ENCODE measurements at places on chromosomes 3 and 15.

DNA sequence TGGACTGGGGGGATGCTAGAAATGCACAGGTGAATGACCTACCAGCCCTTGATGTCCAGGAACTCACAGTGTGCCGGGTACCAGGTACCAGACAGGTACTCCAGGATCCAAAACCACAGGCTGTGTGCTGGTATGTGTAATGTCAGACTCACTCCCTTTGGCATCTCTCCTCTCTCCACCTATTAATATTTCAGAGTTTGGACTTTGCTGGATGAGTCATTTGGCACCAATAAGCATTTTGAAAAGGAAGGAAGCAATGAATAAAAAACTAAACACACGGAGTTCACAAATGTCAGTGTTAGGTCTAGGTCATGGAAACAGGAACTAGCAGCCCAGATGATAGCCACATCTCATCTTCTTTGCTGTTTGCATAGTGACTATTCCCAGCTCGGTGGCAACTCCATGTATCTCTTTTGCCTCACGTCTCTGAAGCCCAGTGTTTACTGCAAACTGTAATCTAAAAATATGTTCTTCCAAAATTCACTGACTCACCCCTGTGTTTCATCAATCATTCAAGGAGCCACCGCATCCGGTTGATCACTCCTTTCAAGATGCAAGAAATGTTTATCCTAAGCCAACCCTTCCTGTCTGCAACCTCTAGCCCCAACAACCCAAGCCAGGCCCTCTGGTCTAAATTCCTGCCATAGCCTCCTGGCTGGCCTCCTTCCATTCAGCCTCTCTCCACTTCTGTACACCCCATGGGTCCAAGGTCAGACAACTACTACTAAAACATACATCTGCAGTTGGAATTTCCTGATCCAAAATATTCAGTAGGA lies 8.4 kb downstream of the ITGB5 start:
- DNase-seq: no peak

- DNase-seq: peak; percentile 19
Measured at GRCh38 chr15:44066211-44066827, 128.8 kb downstream of the FRMD5 start.

DNA sequence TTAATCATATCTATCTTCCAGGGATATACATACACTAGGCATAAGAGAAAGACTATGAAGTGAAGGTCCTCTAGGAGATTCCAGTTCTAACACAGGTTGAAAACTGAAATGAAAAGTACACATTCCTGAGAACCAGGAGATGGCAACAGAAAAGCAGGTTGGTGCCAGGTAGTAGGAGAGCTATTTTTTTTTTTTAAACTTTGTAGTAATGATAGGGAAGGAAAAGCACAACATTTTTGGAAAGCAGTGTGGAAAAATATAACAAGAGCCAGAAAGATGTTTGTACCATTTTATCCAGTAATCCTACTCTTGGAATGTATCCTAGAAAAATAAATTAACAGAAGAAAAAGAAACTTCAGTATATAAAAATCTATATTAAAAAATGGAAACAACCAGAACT lies 189.9 kb downstream of the DTWD1 start:
- DNase-seq: no peak

DNA sequence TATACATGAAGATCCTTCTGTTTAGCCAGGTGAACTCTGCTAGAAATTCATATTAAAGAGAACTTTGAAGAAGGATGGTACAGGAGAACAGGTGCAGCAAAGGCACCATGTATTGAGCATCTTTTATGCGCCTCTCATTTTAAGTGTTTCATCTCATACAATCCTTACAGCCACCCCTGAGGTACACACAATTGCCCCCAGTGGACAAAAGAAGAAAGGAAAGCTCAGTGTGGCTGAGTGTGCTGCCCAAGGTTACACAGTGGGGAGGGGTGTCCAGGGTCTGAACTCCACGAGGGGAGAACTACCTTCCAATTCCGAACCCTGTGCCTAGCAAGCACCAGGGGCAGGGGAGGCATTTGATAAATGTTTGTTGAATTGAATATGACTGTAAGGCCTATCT lies 98.6 kb downstream of the MECOM start:
- peak; percentile 6 for DNase-seq

DNA sequence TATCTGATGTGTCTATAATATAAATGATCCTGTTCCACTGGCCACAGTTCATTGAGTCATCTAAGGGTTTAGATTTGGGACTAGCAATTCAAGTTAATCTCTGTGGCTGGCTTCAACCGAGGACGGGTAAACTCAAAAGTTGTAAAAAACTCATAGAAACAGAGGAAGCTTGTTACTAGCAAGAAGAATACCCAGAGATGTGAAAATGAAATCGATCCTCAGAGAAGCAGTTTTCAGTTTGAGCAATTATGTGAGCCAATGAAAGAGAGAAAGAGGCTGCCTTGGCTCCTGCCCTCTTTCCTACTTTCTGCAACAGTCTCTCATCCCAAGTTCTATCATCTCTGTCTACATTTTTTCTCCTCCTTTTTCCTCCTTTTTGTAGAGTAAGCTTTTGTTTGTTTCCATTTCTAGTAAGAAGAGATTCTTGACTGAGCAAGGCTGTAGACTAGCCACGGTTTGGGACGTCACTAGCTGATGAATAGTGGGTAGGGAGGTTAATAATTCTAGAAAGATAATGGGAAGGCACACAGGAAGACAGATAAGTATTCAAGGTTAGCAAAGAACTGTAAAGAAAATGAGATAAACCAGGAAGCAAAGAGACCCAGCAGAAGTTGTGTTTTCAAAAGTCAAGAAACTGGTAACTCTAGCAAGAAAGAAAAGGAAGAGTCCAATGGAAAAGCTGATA lies 298.9 kb upstream of the NR2F2 start:
- DNase-seq: no peak

GRCh38 chr3:50591196-50591741 lies 20.3 kb downstream of the CISH start:
- DNase-seq: no peak

GRCh38 chr3:189460511-189460910 lies 170.7 kb upstream of the TP63 start:
- no peak for DNase-seq

DNA sequence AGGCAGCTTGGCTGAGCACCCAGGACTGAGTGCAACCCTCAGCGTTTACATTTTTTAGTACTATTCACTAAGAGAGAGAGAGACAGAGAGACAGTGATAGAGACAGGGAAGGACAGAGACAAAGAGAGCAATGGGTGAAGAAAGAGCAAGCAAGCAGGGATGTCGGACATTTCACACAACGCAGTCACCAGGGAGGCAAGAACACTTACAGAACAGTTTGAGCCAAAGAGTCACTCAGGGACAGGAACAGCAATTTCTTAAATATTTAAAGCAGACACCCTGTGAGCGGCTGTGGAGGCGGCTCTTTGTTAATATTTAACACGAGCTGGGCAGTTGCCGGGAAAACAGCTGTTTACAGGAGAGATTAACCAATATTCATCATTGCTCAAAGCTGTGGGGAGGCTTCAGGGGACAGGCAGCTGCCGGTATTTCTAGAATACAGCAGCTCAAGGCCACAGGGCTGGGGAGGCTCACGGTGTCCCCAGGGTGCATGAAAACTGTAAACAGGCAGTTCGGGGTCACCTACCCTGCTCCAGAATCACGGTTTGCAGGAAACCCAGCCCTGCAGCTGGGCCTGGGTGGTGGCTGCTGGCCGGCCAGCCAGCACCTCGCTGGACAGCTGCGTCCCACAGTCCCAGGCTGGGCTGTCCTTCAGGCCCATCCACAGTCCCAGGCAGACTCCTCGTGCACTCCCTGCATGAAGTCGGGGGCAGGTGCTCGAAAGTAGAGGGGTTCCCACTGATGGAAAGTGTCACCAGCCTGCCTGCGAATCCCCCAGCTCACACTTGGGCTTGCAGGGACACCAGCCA lies 38.8 kb upstream of the PCSK6 start:
- no peak for DNase-seq

DNA sequence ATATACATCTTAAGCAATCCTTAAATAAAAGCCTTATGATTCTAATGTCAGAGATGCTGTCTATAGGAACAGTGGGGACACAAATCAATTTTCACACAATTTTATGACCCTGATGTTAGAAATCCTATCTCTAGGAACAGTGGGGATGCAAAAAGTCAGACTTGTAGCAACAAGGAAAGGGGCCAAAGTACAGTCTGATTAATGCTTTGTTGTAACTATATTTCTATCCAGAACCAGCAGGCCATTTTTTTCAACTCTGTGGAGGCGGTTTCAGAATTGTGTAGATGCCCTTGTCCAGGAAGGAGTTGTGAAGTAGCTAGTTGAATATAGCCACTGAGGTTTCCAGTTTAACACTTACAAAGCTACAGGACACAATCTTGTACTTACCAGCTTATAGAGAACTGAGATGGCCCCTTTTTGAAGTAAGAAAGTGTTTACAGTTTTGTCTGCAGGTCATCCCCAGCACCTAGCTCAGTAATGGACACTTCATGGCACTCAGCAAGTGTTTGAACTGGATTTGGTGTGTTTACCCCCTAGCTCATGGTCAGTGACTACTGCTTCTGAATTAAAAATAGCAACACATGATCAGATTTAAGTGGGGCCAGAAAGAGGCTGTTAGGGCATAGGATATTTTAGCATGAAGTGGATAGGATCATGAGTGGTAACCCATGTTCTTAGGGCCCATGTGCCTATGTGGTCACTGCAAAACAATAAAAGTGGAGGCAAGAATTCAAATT lies 54.3 kb downstream of the RAB7A start:
- DNase-seq: no peak

DNA sequence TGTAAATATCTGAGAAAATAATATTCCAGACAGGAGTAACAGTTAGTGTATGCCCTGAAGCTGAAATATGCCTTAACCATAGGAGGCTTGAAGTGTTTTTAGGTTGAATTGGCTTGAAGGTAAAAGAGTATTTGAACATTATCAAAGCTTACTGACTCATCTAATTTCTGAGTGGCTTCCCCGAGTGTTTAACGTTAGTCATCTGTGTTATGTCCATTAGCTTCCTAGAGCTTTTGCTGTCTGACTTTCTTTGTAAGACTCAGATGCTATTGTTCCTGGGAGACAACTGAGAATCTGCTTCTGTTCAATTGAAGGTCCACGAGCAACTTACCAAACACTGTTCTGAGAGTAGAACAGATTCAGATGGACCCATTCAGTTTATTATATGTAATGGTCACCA lies 656.8 kb upstream of the NECTIN3 start:
- DNase-seq: no peak

DNA sequence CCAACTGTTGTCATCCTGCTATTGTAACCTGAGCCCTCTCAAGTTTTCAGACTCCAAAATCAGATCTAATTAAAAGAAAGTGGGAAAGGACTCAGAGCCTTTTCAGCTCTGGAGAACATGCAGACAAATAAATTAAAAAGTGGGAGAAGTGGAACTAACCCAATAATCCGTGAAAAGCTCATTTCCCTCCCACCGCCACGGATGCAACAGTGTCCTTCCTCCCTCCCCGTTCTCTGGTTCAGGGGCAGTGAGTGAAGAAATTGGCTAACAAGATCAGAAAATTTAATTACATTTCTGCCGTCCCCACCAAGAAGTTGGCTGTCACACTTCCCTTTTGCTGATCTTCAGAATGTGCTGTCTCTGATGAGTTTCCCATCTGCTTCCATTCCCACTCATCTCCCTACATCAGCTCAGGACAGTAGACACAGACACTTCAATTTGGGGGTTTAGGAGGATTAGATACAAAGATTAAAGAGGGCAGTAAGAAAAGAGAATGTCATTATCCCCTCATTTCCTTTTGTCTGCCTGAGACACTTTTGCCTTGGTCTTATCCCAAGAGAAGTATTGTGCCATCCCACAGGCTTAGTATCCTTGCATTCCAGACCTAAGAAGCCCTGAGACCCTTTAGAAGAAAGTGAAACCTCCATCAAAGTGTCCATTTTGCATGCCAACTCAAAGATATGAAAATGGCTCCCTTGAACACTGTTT lies 335.7 kb upstream of the PPP2R3A start:
- no peak for DNase-seq

Measured in NCI-H1092 treated with DMSO at 0.1 percent for 48 hours (cell line).